Kidney capillary endothelial cell (primary cell): ENCODE measurements at places on chromosomes 6 and 20.

DNA sequence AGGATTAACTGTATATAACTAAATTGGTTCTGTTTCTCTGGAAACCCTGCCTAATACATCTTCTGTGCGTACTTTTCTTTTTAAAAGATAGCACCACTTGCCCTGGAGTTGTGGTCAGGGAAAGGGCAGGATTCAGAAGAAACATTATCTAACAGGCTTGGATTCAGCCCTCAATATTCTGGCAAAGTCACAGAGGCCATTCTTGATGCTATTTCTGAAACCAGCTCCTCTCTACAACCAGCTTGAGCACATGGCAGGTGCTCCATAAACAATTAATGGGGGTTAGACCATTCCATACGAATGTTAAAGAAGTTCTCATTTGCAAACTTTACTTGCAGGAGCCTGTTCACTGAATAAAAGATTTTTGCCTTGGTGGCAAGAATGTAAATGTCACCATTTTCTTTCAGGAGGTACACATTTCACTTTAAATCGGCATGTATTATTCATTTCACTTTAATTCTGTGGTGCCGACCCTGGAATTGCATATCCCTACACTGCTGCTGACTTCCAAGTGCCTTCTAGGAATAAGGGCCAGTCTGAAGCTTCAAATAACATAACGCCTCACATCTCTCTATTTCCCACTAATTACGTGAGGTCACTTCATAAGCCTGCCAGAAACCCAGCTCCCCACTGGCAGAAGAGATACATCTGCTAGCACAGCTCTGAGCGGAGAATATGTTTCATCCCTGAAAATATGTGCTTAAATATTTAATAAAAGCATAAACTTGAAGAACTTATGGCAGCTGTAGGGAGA, 248.7 kb downstream of the ADGRG6 start:
- no peak for DNase-seq

DNA sequence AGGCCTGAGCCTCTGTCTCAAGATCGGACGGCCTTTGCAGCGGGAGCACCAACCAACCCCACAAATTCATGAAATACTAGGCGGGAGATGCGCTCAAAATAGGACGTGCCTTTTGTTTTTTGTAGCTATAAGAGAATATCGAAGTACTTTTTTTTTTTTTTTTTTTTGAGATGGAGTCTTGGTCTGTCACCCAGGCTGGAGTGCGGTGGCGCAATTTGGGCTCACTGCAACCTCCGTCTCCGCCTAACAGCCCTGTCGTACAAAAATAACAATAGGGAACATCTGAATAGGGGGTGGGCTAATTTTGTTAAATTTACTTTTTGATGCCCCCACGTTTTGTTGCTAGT, 5.9 kb upstream of the TUBB2A start:
- DNase-seq = no peak

- no peak for DNase-seq
These were observed 6.0 kb upstream of the PTGIS start for GRCh38 chr20:49573900-49574416.

DNA sequence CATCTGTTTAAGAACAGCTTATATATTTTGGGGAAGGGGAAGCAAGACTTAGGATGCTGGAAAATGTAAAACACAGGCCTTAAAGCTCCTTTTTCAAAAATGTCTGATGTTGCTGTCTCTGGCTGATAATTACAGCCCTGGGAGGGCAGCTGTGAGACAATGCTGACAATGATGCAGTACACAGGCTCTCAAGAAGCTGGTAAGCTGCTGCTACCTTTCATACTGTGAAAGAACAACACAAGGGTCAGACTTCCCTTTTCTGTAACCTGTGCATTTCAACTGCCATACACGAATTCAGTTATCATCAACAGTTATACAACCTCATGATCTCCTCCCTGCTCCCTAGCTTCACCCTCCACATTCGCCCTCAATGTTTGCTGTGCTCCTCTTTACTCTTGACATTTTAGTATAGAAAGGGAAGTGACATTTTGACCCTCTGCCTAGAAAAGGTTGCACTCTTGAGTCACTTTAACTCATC, 25.2 kb downstream of the MAP7 start:
- no peak for DNase-seq

- DNase-seq = no peak
These were observed 37.9 kb downstream of the AGPAT4 start for GRCh38 chr6:161235776-161236633.

DNA sequence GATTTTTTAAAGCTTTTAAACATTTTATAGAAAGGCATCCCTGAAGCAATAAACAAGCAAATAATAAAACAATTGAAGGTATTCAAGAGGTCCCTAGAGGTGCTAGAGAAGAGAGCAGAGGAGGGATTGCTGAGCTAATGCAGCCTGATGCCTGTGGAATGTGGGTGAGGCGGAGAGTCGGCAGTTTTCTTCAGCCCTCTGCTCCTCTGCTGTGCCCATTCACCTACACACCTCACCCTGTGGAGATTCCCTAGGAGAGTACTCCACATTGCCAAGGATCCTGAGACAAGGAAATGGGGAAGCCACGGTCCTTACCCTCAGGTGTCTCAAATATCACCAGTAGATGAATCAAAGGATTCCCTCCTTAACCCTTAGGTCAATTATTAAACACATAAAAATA, 199.8 kb upstream of the POU3F2 start:
- no peak for DNase-seq
